ENCODE measurements at places on chromosomes 1 and 21.
A peak's percentile ranks its signal among the peaks of the same experiment; 100 is the strongest.

DNA sequence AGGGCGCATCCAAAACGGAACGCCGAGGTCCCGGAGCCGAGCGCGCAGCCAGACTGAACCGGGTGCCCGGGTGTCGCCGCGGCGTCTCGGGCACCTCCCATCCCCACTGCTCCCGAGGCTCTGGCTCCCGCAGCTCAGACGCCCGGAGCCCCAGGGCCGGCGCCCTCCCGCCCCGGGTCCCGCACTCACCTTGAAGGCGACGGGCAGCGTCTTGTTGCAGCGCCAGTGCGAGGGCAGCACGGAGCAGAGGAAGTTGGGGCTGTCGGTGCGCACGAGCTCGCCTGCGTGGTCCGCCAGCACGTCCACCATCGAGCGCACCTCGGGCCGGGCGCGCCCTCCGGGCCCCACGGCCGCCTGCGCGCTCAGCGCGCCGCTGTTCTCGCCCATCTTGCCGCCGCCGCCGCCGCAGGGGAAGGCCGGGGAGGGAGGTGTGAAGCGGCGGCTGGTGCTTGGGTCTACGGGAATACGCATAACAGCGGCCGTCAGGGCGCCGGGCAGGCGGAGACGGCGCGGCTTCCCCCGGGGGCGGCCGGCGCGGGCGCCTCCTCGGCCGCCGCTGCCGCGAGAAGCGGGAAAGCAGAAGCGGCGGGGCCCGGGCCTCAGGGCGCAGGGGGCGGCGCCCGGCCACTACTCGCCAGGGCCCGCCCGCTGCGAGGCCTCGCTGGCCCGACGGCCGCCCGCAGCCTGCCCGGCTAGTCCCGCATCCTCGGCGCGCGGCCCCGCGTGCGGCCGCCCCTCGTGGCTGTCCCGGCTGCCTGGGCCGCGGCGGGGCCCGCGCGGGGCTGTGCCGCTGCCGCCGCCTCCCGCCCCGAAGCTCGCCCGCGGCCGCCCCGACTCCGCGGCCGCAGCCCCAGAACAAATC lies 447 bp downstream of the RUNX3 start:
- DNase-seq, result no peak

DNA sequence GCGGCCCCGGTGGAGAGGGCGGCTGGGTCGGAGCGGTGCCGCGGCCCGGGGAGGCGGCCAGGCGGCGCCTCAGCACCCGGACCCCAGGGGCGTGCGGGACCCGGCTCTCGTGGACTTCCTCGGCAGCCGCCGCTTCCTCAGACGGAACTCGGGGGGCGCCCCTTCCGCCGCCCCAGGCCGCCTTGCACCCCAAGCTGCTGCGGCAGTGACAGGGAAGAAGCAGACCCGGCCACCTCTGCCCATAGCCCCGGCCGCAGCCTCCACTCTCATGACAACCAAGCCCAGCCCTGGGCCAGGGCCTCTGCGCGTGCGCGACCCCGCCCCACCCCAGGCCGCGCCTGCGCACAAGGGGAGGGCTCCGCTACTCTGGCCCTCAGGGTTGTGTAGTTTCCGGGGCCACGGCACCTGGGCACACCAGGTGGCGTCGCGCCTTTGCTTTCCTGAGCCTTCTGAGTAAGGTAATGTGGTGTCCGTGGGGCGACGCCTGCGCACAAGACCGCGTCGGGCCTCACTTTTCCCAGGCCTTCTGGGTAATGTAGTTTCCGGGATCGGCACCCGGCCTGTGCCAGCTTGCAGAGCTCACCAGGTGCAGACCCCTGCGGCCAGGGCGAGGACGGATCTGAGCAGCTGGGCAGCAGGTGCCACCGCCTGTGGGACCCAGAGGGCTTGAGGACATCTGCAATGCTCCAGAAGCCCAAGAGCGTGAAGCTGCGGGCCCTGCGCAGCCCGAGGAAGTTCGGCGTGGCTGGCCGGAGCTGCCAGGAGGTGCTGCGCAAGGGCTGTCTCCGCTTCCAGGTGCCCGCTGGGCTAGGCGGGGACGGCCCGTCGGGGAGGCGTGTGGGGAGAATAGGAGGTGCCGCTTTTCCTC lies at the start of the genes CEP104 and DFFB:
Gene CEP104, minus strand, starts transcription at position 289 of the 868 bp plus-strand sequence. CDS start 4,804 bp downstream, outside the sequence.
Gene DFFB, plus strand, starts transcription at position 554 of the 868 bp plus-strand sequence. Its CDS starts 128 bp downstream, at position 682.
- peak; percentile 34 for DNase-seq

- DNase-seq, result no peak
Measured at GRCh38 chr1:25799935-25800702, at the start of gene SELENON. SELENON (plus strand) TSS chr1:25800193; CDS start chr1:25800231, 38 bp downstream.

- DNase-seq, result peak; percentile 47
Measured at GRCh38 chr1:53449021-53449420, 10.2 kb upstream of the DMRTB1 start.

- no peak for DNase-seq
Measured at GRCh38 chr1:218846181-218846580, 327.5 kb upstream of the LYPLAL1 start.

DNA sequence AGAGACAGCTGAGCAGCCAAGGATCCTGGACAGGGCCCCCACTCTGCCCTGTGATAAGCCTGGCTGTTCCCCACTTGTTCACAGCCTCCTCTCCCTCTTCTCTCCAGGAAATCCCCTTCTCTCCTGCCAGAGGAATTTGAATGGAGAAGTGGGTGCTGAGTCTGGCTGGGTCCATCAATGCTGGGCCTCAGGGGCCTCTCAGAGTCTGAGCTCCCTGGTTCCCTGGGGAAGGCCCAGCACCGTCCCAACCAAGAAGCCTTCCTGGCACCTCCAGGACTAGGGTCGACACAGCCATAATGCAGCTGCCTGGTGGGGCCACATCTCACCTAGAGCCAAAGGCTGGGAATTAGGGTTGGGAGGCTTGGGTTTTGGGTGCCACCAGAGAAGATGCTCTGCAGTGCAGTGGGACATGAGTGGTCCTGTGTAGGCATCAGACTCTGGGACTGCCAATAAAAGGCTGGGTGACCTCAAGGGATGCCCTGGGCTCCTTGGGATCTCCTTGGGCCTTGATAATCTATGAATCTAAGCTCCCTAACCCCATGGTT lies 2.5 kb downstream of the MYBPH start:
- no peak for DNase-seq

DNA sequence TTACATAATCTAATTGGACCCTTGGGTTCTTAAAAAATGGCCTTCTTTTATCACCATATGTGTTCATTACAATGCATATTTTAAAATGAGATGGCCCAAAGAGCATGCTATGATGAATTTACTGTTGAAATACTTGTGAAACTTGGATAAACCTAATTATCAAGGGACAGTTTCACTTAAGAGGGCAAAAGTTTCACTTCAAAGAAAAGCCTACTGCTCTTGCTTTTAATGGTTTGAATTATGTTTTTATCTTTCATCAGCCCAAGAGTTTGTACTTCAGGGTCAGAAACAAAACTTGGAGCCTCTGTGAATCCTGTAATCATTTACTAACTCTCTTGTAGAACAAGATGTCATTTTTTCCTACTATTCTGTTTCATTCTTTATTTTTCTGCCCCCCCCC lies 32.3 kb downstream of the POU2F1 start:
- no peak for DNase-seq

DNA sequence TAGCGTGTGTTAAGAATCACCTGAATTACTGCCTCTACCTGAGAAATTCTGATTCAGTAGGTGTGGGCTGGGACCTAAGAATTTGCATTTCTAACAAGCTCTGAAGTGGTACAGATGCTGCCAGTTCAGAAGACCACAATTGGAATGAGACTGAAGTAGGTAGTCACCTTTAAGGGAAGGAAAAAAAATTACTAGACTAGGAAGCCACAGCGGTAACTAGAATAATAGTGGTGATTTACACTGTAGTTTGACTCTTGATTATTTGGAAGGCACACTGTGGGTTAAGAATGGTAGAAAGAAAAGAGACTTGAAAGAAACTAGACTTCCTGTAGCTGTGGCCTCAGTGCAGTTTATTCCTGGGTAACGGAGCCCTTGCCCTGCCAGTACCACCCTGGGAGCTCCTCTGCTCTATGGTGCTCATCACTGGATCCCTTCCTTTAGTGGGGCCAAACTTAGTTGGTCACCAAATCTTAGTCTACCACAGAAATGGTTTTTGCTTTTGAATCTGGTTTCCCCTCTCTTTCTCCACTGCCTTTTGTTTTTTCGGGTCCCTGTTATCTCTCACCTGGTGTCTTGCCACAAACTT lies 43.6 kb downstream of the ARID1A start:
- no peak for DNase-seq

DNA sequence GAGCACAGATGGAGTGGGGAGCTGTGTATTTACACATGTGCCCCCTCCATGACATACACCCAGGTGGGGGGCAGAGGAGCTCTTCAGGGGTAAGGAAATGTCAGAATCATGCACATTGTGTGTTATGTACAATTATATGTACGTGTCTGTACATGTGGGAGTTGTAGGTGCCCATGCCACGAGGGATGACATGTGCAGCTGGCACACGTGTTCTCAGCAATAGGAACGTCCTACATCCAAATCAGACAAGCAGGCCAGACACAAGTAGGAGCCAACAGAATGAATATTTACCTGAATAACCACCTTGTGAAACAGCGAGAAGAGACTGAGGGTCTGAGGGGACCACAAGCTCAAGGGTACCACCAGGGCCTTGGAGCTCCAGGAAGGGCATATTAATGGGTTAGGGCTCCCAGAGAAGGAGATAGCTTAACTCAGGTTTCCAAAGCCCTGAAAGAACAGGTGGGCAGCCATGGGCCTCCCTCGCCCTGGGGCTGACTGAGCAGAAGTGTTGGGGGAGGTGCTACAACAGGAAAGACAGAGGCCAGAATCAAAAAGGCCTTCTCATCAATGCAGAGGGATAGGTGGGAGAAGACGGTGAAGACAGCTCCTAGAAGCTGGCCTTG lies 3.2 kb downstream of the COL16A1 start:
- DNase-seq, result no peak

DNA sequence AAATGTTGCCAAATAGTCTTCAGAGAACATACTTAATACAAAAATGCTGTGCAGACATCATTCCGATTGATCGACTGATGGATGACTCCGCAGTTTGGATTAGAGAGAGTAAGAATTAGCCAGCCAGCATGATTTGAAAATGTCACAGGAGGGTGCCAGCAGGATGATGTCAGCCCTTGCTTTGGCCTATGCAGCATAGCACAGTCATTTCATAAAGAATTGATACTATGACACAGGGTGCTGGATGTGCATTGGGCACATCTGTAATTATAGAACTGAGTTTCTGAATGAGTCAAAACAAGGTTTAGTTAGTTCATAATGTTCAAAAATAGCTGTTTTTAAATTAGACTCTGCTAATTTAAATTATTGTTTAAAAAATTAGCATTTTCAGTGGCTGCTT lies 21.6 kb upstream of the TRAF5 start:
- no peak for DNase-seq

DNA sequence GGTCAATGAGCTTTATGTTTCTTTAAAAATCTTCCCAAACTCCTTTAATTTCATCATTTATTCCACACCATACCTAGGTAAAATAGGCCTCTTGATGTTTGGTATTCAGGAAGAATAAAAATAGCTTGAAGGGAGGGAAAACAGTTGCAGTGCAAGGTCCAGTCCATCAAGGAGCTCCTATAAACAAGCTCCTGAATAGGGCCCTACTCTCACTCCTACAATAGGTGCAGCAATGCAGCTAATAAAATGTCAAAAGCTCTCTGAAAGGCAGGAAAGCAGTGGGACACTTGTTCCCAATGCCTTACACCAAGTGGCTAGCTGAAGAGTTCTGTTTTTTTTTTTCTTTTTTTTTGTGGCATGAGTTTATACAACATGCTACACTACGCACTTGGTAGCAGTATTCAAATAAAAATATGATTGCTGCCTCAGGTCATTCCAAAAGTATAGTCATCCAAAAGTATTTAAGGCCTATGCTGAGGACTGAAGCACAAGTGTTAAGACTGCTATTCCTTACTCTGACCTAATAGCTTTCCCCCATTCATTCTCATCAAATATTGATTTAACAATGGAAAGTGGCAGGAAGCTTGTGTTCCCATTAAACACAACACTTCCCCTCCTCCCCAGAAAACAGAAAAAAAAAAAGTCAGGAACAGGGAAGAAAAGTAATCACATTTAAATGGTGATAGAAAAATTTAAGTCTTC lies 9.8 kb downstream of the TEX38 start:
- DNase-seq, result no peak

DNA sequence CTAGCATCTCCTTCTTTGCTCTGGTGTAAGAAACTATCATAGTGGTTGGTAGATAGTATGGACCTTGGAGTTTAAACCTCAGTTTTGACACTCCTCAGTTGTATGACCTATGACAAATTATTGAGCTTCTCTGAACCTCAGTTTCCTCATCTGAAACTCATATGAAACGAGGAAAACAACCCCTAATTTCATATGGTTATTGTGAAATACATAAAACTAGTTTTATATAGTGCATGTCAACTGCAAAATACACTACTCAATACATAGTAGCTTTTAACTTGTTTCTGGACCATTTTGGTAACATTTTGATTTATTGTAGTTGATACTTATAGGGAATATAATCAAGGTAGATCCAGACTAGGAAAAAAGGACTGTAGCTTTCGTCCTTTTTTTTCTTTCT lies 32.9 kb downstream of the CLIC4 start:
- DNase-seq, result no peak

GRCh38 chr1:69824932-69825331 lies 257.2 kb downstream of the LRRC7 start:
- no peak for DNase-seq

- DNase-seq, result no peak
Measured at GRCh38 chr1:208280681-208281450, 36.7 kb upstream of the PLXNA2 start.

GRCh38 chr1:14495381-14495780 lies 103.1 kb upstream of the KAZN start:
- no peak for DNase-seq

DNA sequence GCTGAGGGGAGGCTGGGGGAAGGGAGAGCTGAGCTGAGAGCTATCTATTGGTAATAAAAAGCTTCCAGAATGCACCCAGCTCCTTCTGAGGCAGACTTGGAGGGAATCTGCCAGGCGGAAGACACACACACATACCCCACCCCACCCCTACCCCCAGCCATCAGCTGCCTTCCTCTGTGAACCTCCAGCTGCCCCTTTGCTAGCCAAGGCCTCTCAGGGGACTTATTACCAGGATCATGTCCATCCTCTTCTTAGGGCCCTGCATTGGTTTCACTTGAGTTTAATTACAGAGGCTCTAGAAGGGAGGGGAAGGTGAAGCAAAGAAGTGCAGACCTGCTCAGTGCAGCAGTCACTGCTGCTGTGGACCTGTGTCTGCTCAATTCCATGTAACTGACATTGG lies 156.4 kb downstream of the OMA1 start:
- no peak for DNase-seq

DNA sequence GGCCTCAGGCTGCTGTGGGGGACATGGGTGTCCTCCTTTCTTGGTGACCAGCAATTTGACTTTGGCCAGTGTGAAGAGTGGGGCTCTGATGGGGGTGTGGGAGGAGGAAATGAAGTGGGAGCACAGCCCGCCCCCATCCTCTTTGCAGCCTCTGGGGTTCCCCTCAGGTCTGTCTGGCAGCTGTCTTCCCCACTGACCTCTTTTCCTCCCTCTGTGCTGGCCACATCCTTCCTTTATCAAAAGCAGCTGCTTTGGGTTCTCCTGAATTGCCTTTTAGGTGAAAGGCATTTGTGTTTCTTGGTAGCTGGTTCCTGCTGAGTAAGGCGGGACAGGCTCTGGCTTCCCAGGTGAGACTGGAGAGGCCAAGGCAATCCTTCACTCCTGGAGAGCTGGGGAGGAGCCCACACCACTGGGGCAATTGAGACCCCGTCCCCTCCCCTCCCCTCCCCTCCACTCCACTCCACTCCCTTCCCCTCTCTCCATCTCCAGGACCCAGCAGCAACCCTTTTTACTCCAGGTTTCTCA lies 24.9 kb downstream of the PCAT6 start:
- DNase-seq, result no peak
